ENCODE measurements at places on chromosomes 13 and 19. TPM values are rescaled to one million over a fixed set of nuclear protein-coding genes. Genes with fewer than 3 reads are reported as not detected.

Gene ZNF724
- polyA plus RNA-seq, result 1.7 TPM

- peak; percentile 7 for DNase-seq
These were observed 776.5 kb upstream of the SLITRK1 start for GRCh38 chr13:84658491-84659358.

DNA sequence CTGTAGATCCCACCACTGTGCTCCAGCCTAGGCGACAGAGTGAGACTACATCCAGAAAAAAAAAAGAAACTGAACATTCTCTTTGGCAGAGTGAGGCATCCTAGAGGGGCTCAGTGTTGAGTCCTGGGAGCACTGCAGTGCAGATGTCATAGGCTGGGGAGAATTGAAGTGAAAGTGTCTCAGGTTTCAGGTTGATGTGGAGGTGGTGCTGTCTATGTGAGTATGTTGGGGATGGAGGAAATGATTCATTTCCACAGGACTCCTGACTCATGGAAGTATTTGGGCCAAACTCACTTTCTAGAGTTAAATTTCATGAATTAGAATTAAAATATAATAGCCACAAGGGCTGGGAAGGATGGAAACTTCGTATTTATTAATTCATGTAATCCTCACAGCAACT is 134.4 kb upstream of the TSC22D1 start:
- peak; percentile 86 for DNase-seq

- DNase-seq, result no peak
These were observed 59.7 kb downstream of the SIPA1L3 start for GRCh38 chr19:37966662-37967231.

DNA sequence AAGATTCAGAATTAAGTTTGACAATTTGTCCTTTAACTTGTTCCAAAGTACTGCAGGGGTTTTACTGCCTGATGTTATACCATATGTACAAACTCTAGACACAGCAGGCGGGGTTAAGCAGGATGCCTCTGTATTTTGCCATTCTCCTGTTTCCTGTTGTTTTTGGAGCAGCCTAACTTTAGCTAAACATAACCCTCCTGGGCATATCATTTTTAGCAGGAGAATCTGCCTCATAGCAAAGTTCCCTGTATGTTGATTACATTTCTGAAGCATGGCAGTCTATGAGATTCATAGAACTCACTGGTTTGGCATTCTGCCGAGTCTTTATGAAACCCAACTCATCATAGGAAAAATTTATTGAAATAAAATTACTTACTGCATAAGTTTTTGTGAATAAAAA is 5.2 kb downstream of the LHFPL6 start:
- peak; percentile 46 for DNase-seq

- no peak for DNase-seq
These were observed 5.3 kb downstream of the PODNL1 start for GRCh38 chr19:13932911-13933393.

DNA sequence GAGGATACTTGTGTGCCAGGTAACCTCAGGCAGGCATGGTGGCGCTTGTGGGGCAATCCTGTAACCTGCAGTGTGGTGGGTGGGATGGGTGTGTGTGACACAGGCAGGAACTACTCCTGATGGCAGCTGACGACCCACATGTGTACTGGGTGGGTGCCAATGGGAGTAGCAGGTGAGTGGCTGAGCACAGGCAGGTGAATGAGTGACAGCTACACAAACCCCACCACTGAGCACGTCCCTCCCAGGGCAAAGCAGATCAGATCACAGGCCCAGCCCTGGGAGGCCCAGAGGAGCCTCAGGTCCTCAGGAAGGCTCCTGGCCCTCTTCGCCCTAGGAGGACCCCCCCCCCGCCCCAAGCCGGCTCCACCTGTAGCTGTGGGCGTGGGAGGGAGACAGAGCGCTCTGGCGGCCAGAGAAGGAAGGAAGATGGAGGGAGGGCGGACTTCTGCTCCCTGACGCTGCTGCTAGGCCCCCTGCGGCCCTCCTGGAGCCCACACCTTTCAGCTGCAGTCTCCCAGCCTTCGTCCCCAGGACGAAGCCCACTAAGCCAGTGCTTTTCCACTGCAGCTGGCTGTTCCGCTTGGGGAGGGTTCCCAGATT is 1.3 kb upstream of the ZNF181 start:
- DNase-seq, result no peak

DNA sequence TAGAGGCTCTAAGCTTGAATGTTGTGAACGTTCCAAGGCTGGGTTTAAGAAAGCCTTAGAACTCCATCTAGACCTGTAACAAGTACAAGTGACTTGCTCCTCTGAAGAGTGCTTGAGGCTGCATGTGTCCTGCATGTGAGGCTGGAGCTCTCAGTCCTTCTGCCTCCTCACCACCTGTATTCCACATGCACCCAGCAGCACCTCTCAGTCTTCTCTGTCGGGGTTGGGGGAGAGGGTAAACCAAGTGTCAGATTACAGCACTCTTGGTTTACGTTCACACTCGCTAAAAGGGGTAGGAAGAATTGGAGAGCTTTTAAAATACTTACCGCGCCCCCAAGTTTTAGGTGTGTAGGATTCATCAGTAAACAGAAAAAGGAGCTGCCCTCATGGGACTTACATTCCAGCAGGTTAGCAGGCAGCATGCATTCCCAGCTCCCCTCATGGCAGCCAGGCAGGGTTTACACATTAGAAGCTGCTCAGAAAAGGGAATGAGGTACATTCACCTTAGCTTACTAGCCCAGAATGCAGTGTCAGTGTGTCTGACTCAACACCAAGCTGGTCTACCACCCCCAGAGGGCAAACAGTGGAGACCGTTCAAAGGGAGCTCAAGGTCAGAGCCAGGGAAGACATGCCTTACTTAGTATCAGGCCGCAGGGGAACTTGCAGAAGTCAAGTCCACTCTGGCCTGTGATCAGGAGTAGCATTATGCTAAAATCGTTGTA is 248.1 kb downstream of the PCCA start:
- no peak for DNase-seq

DNA sequence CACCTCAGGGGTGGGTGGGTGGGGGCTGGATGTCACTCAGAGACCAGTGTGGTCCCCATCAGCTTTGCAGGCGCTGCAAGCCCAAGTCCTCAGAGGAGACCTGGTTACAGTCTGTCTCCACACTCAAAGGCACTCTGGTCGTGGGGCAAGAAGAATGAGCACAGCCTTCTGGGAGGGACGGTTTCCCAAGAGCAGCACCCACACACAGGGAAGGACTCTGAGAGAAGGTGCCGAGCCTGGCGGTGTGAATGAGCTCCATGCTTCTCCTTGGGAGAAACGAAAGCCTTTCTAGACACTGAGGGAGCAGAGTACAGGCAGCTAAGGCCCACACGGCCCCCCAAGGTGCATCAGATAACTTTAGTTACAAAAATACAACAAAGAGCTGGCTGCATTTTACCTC is 473.6 kb downstream of the FOXO1 start:
- no peak for DNase-seq

DNA sequence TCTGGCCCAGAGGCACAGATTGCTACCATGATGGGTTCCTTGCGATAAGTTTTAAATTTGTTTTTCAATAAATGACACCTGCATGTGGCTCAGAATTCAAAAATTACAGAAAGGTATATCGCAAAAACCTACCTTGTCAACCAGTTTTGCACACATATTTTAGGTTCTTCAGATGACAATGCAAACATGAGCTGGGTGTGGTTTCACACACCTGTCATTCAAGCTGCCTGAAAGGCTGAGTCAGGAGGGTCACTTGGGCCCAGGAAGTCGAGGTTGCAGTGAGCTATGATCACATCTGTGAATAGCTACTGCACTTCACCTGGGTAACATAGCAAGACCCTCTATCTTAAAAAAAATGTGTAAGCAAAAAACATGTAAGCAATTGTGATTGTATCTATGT is 56.1 kb downstream of the DNM2 start:
- DNase-seq, result no peak
